ENCODE measurements at places on chromosomes 12 and 14.
A peak's percentile ranks its signal among the peaks of the same experiment; 100 is the strongest.

DNA sequence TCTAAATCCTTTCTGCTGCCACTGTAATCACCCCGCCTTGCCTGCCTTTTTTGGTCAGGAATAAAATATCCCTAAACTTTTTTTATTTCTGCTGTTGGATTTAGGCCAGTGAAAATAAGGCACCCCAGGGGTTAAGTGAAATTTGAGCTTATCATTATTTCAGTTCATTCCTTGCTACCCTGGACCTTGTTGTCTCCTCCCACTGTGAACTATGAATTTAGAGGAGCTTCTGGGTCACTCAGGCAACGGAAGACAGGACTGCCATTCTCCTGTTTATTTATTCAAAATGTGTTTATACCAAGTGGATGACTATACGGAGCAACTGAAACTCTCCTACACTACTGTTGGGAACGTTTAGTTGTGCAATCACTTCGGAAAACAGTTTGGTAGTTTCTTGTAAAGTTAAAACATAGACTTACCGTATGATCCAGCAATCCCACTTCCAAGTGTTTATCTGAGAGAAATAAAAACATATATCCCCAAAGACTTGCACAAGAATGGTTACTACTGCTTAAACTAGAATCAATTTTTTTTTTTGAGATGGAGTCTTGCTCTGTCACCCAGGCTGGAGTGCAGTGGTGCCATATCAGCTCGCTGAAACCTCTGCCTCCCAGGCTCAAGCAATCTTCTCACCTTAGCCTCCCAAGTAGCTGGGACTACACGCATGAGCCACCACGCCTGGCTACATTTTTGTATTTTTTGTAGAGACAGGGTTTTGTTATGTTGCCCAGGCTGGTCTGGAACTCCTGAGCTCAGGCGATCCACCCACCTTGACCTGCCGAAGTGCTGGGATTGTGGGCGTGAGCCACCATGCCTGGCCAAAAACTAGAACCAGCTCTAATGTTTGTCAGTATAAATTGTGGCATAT, 2.3 kb upstream of the TRAFD1 start:
- no peak for DNase-seq

DNA sequence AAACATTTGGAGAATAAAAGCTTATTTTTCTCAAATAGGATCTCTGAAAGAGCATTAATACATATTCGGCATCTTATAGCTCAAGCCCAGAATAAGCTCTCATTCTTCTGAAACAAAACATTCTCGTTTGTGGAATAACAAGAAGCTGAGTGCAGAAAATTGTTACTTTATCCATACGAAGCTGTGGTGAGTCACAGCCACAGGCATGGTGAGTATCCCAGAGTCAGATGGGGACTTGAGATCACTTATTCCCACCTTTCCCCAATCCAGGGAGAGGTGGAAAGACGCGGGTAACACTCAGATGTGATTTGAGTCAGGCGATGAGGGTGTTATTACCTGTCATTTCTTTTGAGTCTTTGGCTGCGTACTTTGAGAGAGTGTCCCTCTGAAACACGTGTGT, 214.6 kb upstream of the TMEM132C start:
- DNase-seq = no peak

DNA sequence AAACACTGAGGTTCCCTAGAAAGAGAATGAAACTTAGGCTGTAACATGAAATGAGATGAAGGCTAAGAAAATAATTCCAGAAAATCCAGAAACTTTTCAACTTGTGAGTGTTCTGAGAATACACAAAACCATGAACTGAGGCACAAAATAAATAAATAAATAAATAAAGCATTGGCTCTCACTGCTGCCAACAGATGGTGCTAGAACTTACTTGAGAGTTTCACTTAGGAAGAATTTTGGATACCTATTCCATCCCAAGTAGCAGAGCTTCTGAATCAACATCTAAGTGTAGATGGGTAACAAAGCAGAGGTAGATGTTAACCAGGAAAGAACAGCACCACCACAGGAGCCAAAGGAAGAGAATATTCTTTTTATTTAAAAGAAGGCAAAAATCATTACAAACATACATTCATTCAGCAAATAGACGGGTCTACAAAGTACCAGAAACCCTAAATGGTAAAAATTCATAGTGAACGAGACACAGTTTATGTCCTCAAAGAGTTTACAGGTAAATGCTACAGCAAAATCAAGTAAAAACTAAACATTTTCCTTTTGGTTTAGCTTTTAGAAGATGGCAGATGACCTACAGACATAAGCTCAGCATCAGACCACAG, 16.7 kb downstream of the EPS8 start:
- DNase-seq = no peak

DNA sequence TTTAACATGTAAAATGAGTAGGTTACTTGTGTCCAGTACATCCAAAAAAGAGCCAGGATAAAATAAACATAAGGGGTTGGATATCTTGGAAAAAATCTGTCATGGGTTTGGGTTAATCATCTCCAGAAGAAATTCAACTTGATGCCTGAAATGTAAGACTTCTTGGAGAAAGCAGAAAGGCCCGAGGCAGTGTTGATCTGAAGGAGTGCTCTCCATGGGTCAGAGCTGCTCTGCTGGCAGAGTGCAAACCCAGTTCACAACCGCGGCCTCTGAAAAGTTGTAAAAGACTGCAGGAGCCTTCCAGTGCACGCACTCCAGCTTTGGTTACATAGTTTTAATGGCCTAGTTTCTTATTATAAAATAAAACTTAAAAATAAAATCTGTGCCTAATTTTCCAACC, 97.3 kb upstream of the ALX1 start:
- no peak for DNase-seq

DNA sequence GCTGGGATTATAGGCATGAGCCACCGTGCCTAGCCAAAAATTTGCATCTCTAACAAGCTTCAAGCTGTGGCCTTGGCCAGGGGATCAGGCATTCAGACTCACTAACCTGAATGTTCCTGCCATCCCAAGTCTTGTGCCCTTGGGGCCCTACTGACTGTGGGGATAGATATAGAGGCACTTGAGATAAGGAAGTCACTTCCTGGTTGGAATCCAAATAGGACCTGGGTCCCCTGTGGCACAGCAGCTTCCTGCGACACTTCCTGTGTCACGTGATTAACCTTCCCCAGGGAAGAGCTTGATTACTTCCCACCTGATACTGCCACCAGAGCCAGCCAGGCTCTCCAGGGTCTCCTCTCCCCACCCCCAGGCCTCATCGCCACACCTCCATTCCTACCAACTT, 128.2 kb downstream of the BCL11B start:
- DNase-seq = no peak

- DNase-seq = peak; percentile 12
Measured at GRCh38 chr14:51653079-51653774, 1.5 kb downstream of the FRMD6 start.

- DNase-seq = peak; percentile 94
Measured at GRCh38 chr12:2322554-2323120, 269.9 kb downstream of the CACNA1C start.

GRCh38 chr12:119710374-119710964, 42.5 kb downstream of the PRKAB1 start:
- DNase-seq = no peak

GRCh38 chr14:89386212-89386886, 30.7 kb downstream of the FOXN3 start:
- DNase-seq = no peak

GRCh38 chr12:107317751-107318555, 224.6 kb upstream of the CRY1 start:
- peak; percentile 93 for DNase-seq

DNA sequence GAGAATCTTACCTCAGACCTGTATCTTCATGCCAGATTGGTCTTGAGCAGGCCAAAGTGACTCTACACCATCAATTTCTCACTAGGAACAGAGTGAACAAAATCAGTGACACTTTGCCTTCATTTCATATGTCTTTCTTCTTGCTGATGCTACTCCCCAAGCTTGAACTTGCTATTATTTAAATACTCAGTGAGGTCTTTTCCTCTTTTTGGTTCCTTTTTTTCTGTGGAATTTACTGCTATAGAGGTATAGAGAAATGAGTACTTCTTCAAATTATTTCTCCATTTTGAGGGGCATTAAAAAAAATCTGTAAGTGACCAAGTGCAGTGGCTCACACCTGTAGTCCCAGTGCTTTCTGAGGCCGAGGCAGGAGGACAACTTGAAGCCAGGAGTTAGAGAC, at the start of gene GPR33:
GPR33 (minus strand) TSS at position 154 of the 400 bp plus-strand sequence. CDS start 4,074 bp downstream, outside the sequence.
- no peak for DNase-seq

DNA sequence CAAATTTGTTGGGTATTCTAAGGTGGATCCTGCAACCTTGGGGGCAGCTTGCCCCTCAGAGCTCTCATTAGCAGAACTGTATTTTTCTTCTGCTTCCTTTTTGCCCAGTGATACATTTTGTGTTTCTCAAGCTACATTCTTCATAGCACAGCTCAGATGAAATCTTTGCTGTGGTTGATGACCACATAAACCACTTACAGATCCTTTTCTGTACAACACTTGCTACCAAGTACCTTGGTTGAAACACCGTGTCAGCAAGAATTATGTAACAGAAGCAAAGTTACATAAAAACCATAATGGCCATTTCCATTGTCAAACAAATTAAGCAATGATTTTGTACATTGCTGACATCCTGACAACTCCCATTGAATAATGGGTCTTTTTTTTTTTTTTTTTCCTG, 9.7 kb upstream of the PLBD1 start:
- no peak for DNase-seq

DNA sequence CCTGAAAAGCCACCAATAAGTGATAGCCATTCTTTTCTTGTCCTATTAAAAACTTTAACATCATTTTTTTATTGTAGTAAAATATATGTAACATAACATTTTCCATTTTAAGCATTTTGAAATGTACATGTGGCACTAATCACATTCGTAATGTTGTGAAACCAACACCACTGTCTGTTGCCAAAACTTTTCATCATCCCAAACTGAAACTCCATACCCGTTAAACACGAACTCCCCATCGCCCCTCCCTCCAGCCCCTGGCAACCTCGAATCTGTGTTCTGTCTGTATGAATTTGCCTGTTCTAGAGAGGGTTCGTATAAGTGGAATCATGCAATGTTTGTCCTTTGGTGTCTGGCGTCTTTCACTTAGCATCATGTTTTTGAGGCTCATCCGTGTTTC, 75.9 kb downstream of the CCDC92 start:
- no peak for DNase-seq

DNA sequence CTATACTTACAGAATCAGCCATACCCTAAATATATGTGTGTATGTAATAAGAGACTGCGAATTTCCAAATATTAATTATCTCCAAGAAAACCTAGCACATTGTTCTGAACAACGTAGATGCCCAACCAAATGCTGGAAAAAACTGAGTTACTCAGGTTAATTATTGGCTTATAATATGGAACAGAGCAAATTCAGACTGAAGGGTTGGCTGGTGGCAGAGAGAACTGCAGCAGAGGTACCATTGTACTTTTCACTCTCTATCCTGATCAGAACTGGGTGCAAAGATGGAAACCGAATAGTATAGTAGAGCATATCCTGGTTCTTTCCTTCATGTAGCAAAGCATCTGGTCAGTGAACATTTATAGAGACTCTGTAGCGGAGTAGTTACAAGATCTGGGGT, 185.7 kb downstream of the SLC2A13 start:
- DNase-seq = no peak

DNA sequence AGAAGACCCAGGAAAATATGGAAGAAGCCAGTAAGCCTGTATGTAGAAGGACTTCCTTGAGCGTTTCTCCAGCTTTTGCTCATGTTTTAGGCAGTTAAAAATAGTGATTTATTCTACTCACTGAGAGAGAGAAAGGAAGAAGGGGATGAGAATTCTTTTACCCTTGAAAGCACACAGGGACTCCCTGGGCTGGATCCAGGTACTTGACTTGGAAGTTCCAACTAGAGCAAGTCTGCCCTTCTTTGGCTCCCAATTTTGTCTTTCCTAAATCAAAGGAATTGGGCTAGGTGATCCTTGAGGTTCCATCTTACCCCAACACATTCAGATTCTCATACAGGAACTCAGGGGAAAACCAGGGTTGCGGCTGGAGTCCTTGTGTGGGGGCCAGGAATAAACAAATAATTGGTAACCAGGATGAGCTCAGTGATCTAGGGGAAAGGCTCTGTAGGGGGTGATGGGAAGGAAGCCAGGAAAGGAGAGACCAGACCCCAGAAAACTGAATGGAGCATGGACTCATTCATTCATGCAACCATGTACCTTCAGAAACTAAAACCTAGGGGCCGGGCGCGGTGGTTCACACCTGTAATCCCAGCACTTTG, 11.5 kb upstream of the ITGA5 start:
- no peak for DNase-seq

GRCh38 chr12:81086342-81086741, 8.5 kb downstream of the ACSS3 start:
- DNase-seq = no peak

DNA sequence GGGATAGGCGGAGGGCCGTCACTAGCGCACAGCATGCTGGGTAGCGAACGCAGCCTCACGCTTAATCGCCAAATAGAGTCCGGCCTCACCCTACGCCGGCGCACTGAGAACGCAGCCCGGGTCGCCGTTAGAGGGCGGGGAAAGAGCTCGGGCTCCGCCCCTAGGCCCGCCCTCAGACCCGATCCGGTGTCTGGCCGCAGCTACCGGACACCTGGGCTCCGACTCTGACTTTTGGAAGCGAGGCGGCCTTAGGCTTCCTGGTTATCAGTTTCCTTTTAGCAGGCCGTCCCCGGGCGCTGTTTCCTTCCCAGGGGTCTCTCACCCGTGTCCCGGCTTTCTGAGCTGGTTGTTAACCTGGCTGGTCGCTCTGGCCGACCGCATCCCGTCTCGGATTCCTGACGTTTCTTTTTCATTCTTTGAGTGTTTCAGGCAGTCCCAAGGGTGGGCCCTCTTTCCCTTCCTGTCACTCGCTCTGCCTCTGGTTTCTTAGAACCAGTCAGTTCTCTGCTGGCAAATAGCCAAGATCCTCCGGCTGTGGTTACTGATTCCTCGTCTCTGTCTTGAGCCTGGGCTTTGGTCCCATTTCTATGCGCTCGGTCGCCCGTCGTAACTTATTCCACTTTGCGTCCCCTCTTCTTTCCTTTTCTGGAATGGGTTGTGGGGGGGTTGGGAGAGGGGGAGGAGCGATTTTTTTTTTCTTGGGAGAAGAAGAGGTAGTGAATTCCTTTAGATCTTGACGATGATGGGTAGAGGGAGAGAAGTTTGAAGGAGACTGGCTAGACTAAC, 464 bp upstream of the STRN3 start:
- peak; percentile 94 for DNase-seq

DNA sequence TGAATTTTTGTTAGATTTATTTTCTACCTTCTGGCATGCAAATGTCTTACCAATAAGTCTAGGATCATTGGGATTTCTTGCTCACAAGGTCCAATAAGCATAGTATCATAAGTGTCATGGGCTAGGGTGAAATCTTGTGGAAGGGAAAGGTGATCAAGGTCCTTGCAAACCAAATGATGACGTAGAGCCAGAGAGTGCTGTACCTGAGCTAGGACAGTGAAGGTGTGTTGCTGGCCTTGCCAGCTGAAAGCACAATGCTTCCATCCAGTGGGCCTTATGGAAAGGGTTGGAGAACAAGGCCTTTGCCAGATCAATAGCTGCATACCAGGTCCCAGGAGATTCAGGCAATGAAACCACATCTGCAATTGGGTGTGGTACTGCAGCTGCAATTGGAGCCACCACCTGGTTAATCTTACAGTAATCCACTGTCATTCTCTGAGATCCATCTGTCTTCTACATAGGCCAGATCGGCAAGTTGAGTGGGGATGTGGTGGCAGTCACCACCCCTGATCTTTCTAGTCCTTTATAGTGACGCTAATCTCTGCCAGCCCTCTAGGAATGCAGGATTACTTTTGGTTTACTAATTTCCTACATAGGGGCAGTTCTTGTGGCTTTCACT, 208.9 kb upstream of the MYL2 start:
- no peak for DNase-seq

- no peak for DNase-seq
Measured at GRCh38 chr12:105848286-105848685, 290.5 kb downstream of the NUAK1 start.

All from NCI-H1105 (cell line).